ENCODE measurements at places on chromosomes 7 and 10.

- DNase-seq = no peak
Observed at GRCh38 chr7:64959072-64959747, 31.6 kb downstream of the ZNF117 start.

- DNase-seq = peak; percentile 44
Observed at GRCh38 chr10:95561177-95561863, at the start of gene SORBS1. SORBS1 (minus strand) TSS chr10:95561371; CDS start chr10:95441135, 120,236 bp downstream.

DNA sequence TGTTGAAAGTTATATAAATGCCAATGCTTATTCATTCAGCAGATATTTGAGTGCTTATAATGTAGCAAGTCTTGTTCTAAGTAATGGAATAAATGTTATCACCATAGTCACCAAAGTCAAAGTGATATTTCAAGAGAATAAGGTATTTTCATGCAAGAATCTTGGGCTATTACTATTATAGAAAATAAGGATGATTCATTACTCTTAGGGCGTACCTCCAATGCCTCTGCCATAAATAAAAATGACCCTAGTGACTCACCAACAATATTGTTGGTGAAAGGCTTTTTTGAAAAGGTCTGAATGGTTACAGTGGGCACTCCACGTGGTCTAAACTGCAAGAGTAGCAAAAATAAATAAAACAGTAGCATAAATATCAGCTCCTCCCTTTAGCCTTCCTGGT is 68.4 kb downstream of the RALA start:
- DNase-seq = no peak

GRCh38 chr10:126892226-126893175 is 12.7 kb upstream of the DOCK1 start:
- no peak for DNase-seq

DNA sequence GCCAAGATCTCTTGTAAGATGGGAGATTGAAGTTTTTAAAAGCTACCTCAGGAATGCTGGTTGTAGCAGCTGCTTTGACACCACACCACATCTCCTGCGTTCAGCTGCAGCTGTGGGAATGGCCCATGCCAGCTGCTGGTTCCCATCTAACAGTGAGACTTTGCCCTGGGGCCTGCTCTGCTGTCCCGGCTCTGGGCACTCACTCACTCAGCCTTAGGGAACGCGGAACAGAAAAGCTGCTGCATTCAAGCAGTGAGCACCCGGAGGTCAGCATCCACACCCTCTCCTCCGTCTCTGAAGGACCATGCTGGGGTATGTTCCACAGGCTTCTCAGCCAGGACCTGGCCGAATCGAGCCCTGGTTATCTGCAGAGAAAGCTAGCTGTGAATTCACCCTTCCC is 197.1 kb upstream of the CXCL12 start:
- no peak for DNase-seq

GRCh38 chr7:18671176-18671575 is 175.6 kb downstream of the HDAC9 start:
- no peak for DNase-seq

DNA sequence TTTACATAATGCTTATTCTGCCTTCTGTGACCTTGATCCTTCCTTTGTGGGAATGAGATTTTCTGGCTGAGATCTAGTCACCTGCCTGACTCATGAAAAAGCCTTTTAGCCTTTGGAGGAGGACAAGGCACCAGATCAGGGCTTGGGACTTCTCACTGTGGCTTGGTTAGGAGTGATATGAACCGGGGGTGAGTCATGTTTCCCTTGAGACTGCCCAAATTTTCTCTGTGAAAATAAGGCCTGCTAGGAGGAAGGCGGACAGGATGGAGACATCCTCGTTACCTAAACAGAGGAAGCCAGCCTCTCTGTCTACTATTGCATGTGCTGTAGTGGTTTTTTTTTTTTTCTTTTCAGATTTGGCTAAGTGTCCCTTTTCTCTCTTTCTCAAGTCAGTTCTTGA is 57.8 kb downstream of the EVX1 start:
- no peak for DNase-seq

- DNase-seq = no peak
Observed at GRCh38 chr10:88280518-88280917, 302.6 kb downstream of the RNLS start.

DNA sequence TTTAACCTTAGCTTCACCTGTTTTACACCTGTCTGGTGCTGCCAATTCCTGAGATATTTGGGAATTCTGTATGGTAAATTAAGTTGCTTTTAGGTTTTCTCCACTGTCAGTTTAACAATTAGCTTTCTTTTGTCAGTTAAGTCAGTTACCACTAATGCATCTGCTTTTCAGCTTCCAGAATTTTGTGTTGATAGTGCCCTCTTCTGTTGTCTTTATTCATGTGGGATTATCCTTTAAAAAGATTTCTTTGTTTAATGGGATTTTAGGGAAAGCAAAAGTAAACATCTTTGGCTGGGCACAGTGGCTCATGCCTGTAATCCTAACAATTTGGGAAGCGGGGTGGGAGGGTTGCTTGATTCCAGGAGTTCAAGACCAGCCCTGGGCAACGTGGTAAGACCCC is 8.1 kb downstream of the TFAM start:
- DNase-seq = no peak

DNA sequence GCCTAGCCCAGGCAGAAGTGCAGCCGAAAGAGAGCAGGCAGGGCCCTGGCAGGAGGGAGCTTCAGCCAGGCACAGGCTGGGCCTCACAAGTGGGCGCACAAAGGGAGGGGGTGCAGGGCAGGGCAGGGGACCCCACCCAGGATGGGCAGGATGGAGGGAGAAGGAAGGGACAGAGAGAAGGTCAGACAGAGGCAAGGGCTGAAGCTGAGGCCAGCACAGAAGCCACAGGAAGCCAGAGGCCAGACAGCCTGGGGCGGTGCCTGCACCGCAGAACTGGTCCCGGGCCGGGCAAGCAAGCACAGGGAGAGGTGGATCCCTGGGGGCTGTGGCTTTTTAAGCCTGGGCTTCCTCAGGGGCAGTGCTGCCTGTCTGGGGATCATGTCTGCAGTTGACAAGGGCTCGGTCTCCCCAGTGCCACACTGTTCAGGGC is 16.7 kb downstream of the NOS3 start:
- DNase-seq = no peak

GRCh38 chr10:3538291-3538655 is 246.7 kb downstream of the KLF6 start:
- DNase-seq = no peak

DNA sequence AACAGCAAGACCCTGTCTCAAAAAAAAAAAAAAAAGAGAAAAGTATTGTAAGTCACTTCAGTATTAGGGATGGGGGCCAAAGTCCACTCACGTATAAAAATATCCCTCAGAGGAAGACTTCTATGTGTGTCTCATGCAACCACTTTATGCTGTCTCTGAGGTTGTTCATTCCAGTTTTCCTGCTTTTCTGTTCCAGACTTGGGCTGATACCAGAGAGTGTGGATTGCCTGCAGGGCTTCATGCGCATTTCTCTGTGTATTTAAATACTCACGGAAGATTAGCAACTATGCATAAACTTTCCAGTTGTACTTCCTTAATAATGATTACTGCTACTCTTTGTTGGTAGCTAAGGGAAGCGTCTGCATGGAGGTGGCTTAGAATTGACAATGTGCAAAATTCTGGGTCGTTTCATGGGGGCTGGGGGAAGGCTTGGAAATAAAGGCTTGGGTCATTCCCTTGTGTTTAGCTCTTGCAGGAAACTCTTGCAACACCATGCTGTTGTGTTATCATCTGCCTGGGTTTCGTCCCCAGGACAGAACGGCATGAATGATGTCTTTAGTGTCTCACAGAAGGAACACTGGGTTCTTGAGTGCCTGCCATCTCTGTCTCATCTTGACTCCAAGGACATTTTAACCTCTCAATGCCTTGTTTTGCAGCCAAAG is 54.1 kb downstream of the KIAA1217 start:
- no peak for DNase-seq

- no peak for DNase-seq
Observed at GRCh38 chr10:112389271-112389822, 15.4 kb downstream of the ACSL5 start.

- DNase-seq = no peak
Observed at GRCh38 chr10:91745090-91745831, 53.0 kb upstream of the TNKS2 start.

DNA sequence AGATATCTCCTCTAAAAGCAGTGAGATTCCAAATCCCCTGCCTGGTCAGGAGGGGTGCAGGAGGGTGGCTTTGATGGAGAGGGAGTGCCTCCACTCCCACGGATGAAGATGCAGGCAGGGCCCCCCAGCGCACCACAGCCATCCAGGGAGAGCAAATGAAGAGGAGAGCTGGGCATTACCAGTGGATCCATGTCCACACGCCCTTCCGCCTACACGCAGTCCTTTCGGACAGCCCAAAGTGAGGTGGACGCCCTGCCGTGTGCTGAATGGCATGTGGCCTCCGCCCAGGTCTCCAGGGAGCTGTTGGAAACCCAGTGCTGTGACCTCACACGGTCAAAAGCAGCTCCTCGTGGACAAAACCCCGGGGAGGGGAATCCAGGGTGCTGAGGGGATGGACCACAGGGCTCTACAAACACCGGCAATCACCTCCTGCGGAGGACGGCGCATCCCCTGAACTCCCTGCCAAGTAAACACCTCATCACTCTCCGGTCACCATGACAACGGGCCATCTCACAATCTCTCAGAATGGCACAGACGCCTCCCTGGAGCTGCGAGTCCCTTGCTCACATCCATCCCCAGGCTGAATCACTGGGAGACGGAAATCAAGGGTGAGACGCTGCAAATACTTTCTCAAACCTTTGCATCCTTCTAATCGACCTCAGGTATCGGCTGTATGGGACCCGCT is 35.0 kb upstream of the DNAAF5 start:
- no peak for DNase-seq

GRCh38 chr10:128992770-128993169 is 474.3 kb upstream of the MGMT start:
- DNase-seq = no peak

GRCh38 chr10:89518876-89519842 is 16.2 kb downstream of the SLC16A12 start:
- no peak for DNase-seq

DNA sequence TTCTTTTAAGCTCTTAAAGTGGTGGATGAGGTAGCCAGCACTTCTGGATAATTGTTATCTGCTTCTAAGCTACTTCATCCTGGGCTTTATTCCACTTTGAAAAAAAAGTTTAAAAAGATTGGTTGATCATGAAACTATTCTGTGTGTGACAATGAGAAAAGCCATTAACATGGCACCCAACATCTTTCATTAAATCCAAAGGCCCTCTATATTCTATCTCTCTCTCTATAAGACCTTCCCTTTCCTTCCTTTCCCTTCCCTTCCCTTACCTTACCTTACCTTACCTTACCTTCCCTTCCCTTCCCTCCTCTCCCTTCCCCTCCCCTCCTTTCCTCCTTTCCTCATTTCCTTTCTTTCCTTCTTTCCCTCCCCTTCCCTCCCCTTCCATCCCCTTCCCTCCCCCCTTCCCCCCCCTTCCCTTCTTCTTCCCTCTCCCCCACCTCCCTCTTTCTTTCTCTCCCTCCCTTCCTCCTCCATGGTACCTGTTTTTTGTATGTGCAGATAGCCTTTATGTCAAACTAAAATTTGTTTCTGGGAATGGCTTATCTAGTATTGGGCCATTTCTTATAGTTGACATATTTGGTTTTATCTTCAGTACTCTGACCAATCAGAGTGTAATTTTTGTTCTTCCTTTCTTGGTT is 218.7 kb downstream of the DKK1 start:
- DNase-seq = no peak

- no peak for DNase-seq
Observed at GRCh38 chr7:158070222-158070920, 517.3 kb downstream of the PTPRN2 start.

DNA sequence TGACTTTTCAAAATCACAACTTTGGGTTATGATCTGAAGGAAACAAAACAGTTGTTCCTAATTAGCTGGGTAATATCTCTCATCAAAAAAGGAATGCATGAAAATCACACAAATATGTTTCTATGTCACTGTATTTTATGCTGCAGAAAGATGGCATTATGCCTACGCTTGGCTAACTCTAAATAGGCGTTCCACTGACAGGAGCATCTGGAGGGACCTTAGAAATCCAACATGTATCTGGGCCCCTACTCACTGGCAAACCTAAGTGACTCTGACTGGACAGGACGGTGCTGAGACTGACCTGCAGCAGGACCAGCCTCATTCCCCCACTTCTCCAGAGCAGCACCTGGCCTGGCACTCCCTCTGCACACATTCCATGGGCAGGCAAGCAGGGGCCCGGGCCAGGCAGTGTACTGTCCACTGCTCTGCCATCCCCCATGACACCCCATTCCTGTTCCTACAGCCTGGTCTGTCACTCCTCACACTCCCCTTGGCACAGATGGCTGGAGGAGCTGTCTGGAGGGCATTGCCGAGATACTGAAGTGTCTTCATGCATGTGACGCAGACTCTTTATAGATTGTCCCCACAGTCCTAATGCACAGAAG is 2.6 kb upstream of the MYL7 start:
- DNase-seq = no peak

GRCh38 chr10:27744802-27745731 is 552 bp downstream of the MKX start:
- DNase-seq = no peak

DNA sequence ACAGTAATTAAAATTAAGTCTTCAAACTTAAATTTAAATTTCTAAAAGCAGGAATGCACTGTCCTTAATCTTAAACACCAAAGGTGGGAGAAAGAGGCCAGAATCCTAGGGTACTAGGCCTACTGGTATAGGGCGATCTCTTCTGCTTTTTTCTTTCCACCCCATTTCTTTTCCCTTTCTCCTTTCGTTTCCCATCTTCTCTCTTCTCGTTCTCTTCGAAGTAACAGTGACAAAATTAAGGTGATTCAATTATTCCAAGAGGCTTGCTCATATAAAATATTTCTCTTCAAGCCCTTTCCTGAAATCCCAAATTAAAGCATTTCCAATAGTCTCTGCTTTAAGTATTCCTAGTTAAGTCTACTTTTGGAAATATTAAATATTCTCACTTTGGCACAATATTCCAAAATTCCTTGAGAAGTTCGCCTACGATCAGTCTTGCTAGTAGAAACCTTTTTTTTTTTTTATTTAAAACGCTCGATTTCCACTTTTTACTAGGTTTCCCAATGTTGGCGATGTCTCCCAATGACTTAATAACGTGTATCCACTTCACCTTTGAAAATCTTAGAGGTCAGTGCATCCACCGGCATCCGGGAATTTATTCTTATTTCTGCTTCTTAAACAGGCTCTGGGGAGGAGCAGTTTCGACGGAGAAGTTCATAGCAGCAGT is 765 bp upstream of the LCOR start:
- no peak for DNase-seq

DNA sequence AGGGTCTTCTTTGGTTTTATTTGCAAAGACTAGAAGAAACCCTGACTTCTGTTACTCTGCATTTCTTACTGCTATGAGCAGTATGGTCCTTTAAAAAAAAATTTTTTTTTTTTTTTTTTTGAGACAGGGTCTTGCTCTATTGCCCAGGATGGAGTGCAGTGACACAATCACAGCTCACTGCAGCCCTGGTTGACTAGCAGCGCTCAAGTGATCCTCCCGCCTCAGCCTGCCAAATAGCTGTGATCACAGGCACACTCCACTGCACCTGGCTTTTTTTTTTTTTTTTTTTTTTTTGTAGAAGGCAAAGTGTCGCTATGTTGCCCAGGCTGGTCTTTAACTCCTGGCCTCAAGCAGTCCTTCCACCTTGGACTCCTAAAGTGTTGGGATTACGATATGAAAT is 17.4 kb downstream of the CNNM2 start:
- DNase-seq = no peak

All from stimulated activated CD4-positive, alpha-beta T cell treated with anti-CD3 and anti-CD28 coated beads, Interleukin-1b, Interleukin-23, amount 100 ng/mL, for 1 hour (primary cell).